ENCODE measurements at places on chromosomes 6 and 20. TPM values are rescaled to one million over a fixed set of nuclear protein-coding genes. Genes with fewer than 3 reads are reported as not detected.

TCP11 gene
- total RNA-seq = not detected

PRPF6 gene
- total RNA-seq = 88.4 TPM

SLC22A2 gene
- not detected for total RNA-seq

SPATS1 gene
- total RNA-seq = not detected

PHF20 gene
- 51.5 TPM for total RNA-seq

AK9 gene
- total RNA-seq = 2.3 TPM

All from Panc1 (cell line).